Endothelial cell (in vitro differentiated cells): ENCODE measurements at places on chromosomes 2 and 18.

GRCh38 chr18:4640349-4641012 lies 185.4 kb upstream of the DLGAP1 start:
- DNase-seq, result no peak

GRCh38 chr2:235716875-235717496 lies 223.1 kb downstream of the AGAP1 start:
- no peak for DNase-seq

- no peak for DNase-seq
These were observed 1557.2 kb upstream of the ZEB2 start for GRCh38 chr2:146077156-146077555.

- DNase-seq, result no peak
These were observed 58.0 kb upstream of the BOD1L2 start for GRCh38 chr18:57088883-57089282.

- no peak for DNase-seq
These were observed 11.1 kb downstream of the HS6ST1 start for GRCh38 chr2:128307595-128307994.
